ENCODE measurements at places on chromosomes 4 and X. TPM values are rescaled to one million over a fixed set of nuclear protein-coding genes. Genes with fewer than 3 reads are reported as not detected.

The CCKAR gene
- total RNA-seq = 0.74 TPM

The TEX13D gene
- total RNA-seq = not detected

The CYSLTR1 gene
- total RNA-seq = 0.98 TPM

The ARHGAP6 gene
- total RNA-seq = 15.7 TPM

- DNase-seq = no peak
- H3K27me3 ChIP-seq = no peaks in the 10 kb centered on the region
- no peaks in the 10 kb centered on the region for H3K4me1 ChIP-seq
- H3K36me3 ChIP-seq = no peaks in the 10 kb centered on the region
- H3K4me3 ChIP-seq = no peak overlapping the region
Observed at GRCh38 chr4:169899295-169899694, 126.9 kb downstream of the MFAP3L start.

GRCh38 chr4:138939960-138940359 is 75.6 kb upstream of the NOCT start:
- no peak for DNase-seq
- H3K4me1 ChIP-seq = peaks cover 6% of the 10 kb centered on the region
- no peak overlapping the region for H3K4me3 ChIP-seq
- no peak overlapping the region for H3K27ac ChIP-seq
- no peaks in the 10 kb centered on the region for H3K36me3 ChIP-seq
- no peaks in the 10 kb centered on the region for H3K27me3 ChIP-seq

DNA sequence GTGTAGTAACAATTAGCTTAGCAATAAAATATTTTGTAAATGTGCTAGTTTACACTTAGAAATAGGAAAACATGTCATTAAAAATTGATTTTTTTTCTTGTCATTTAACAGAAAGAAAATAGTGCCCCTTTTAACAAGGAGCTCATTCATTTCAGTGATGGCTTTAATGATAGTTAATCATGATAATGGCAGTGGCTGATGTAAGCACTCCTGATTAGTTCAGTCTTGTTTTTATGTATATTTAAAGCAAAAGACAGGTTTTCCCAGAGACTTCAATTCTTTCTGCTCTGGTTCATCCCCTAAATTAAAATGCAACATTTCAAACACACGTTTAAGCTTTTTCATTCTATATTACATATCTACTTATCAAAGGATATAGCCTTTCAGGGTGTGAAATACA is 1039.5 kb upstream of the PCDH7 start:
- no peaks in the 10 kb centered on the region for H3K4me1 ChIP-seq
- H3K4me3 ChIP-seq = no peak overlapping the region
- no peak for DNase-seq

DNA sequence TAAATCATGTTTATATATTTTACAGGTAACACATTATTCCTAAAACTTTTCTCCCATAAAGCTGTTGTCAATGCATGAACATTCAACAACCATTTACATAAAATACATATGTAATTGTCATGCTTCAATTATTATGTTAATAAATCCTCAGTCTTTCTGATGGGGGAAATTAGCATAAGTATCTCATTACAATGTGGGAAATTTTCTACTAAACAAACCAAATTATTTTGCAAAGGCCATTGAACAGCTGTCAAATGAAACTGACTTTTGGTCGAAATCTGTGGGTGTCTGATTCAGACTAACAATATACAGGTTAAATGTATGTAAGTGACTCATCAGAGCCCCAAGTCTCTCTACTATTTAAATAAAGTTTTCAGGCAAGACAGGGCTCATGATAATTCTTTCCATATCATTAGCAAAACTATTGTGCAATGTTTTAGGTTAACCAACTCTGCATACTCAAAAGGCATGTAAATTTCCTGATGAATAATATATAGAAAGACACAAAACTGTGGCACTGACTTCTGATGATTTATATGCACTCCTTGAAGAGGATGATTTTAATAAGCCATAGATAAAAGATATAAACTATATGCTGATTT is 795.3 kb upstream of the AADAT start:
- H3K36me3 ChIP-seq = no peaks in the 10 kb centered on the region
- H3K4me3 ChIP-seq = no peak overlapping the region
- DNase-seq = no peak
- no peak overlapping the region for H3K27ac ChIP-seq
- no peaks in the 10 kb centered on the region for H3K27me3 ChIP-seq

DNA sequence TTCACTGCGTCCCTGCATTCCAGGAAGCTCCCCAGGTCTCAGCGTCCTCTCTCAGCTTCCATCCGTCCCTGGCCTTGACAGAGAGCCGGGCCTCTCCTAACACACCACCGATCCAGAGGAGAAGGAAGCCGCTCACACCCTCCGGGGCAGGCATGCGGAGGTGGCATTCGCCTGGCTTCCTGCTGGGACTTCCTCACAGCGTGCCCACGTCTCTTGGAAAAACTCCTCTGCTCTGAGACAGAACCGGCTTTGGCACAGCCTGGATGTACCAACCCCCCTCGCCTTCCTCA is 3.2 kb downstream of the CTAG2 start:
- H3K27ac ChIP-seq = no peak overlapping the region
- no peaks in the 10 kb centered on the region for H3K4me1 ChIP-seq
- H3K4me3 ChIP-seq = no peak overlapping the region

DNA sequence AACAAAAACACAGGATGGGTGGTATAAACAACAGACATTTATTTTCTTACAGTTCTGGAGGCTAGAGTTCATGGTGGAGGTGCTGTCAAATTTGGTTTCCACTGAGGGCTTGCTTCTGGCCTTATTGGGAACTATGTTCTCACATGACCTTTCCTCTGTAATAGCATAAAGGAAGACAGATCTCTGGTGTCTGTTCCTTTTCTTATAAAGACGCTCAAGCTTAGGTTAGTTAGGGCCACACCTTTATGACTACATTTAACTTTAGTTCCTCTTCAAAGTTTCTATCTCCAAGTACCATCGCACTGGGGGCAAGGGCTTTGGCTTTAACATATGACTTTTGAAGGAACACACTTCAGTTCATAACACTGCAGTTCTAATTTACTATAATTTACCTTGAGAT is 543.8 kb upstream of the CPEB2 start:
- no peak overlapping the region for H3K27ac ChIP-seq
- H3K27me3 ChIP-seq = no peaks in the 10 kb centered on the region
- H3K4me3 ChIP-seq = no peak overlapping the region
- no peak for DNase-seq
- H3K36me3 ChIP-seq = no peaks in the 10 kb centered on the region

GRCh38 chr4:162015090-162015489 is 148.7 kb downstream of the FSTL5 start:
- no peaks in the 10 kb centered on the region for H3K36me3 ChIP-seq
- DNase-seq = no peak
- no peaks in the 10 kb centered on the region for H3K4me1 ChIP-seq
- H3K4me3 ChIP-seq = no peak overlapping the region
- no peak overlapping the region for H3K27ac ChIP-seq
- no peaks in the 10 kb centered on the region for H3K27me3 ChIP-seq
